ENCODE measurements at places on chromosomes 5 and 9.

DNA sequence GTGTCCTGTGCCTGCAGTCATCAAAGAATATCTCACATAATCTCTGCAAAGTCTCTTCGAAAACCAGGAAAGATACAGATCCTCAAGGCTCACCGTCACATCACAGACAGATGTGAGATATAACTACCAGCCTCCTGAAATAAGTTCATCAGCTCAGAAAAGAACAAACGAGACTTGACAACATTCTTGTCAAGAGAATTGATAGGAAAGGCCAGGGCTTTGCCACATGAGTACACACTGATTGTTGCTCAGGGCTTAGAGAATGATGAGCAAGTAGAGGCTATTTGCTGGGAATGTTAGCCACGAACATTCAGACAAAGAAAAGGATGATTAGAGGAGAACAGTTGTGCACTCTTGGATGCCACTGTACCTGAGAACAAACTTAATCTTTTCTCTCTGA is 535.1 kb downstream of the ELAVL2 start:
- no peak for DNase-seq

- no peak for DNase-seq
These were observed 1471.7 kb upstream of the C9orf72 start for GRCh38 chr9:29044959-29045358.

GRCh38 chr5:75367401-75367800 is 30.4 kb downstream of the HMGCR start:
- no peak for DNase-seq

- no peak for DNase-seq
These were observed 1.7 kb downstream of the GRIN3A start for GRCh38 chr9:101736717-101737116.

GRCh38 chr5:84017523-84018172 is 297.0 kb upstream of the HAPLN1 start:
- DNase-seq = no peak

- DNase-seq = no peak
These were observed 48.2 kb downstream of the FAM240B start for GRCh38 chr9:38671748-38672147.

DNA sequence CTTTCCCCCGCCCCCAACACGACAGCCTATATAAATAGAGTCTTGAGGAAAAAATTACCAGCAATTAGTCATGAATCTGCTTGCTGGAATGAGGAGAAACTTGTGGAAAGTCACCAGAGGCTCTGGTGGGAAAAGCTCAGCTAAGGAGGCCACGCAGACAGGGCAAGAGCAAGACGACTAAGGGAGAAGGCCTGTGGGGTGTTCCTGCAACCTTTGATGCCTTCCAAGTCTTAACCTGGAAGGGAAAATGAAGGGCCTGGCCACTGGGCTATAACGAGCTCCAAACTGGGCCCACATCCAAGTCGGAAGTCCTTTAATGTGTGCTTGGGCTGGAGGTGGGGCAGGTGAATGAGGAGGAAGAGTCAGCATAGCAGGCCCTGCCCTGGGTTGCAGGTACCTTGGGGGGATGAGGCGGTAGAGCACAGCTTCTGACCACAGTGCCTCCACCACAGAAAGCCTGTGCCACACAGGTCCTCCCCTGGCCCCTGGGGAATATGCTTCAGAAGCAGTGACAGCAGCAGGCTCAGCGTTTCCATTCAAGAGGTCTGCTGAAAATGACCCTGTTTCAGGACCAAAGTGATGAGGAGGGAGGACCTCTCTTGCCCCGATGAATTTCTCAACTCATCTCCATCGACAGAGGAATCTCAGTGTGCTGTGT is 92.8 kb upstream of the LRRTM2 start:
- no peak for DNase-seq

DNA sequence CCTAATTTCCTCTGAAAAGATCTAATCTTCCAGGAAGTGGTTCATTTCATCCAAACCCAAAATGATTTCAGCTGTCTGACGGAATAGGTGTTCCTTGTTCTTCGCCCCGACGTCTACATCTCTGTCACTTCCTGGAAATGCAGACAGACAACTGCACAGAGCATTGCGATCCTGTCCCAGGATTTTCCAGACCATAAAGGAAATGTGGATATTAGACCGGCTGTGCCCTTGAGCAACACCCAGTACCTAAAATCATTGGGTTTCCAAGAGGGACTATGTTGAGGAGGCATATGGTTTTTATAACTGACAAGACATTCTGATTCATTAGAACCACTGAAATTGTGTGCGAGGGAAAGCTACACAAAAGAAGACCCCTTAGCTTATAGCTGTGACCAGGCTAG is 74.2 kb downstream of the MSX2 start:
- no peak for DNase-seq

DNA sequence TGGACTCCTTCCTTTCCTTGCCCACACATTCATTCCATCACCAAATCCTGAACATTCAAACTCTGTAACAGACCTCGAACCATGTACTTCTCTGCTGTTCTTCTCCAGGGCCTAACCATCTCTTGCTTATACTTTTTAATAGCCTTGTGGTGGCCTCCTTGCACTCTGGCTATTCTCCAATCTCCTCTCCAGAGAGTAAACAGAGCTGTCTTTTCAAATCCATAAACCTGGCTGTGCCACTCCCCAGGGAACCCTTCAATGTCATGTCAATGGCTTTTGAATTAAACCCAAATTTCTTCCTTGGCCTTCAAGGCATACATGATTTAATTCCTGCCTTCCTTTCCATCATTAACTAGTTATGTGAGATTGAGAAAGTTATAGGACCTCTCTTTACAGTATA is 277.6 kb upstream of the EFNA5 start:
- no peak for DNase-seq

GRCh38 chr5:172868924-172869591 is 35.0 kb downstream of the ERGIC1 start:
- DNase-seq = peak; percentile 79

DNA sequence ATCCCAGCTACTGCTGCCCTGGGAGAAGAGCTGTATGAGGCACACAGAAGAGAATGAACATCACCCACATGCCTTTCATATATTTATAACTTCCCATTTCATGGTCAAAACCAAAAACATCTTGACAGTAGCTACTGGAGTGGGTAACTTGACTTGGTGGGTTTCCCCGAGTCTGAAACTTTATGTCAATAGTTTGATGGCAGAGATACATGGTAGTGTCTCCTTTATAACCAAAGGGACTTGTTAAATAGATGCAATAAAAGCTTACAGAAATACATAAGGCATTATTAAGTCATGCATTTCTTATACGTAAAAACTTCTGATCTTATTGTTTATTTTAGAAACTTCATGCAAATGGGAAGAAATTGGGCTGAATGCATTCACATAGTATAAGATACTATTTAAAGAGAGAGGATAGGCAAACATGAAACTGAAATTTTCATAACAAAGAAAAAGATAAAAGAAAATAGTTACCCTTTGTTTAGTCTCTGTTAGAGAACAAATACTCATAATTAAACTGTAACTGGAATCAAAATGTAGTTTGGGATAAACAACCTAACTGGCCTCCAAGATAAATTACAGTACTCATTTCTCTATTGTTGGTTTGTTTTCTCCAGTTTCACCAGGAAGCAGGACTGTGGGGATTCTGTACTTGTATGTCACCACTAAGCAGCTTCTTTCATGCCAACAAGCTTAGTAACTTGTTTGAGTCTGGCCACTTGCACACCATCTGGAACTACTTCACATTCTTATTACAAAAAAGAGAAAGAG is 459.3 kb upstream of the MEF2C start:
- DNase-seq = no peak

DNA sequence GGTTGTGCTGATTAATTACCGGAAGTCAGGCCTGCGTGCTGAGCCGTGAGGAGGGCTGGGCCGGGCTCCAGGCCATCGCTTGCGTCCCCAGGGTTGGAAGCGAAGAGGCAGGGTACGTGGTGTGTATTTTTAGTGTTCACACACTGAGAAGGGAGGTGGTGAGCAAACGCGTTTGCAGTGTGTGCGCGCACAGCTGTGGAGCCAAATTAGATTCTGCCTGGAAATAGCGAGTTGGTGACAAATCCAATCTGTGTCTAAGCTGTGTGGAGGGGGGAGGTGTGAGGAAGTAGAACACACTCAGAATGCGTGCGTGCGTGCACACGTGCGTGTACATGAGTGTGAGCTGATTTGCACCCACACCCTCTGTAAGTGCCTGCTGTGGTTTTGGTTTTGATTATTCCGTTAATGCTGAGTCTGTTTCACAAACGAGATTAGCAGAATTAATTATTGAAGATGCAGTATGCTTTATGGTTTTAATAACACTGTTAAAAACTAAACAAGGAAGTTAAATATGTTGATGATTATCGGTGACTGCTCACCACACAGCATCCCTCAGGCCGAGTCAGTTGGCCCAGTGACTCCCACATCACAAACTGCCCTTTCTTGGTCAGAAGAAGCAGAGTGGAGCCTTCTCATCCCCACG is 111.8 kb upstream of the FCN2 start:
- DNase-seq = no peak

GRCh38 chr9:131036071-131036470 is 27.1 kb downstream of the LAMC3 start:
- DNase-seq = no peak

GRCh38 chr5:151703227-151703626 is 16.5 kb upstream of the SPARC start:
- DNase-seq = no peak

- DNase-seq = no peak
These were observed 86.5 kb upstream of the TLE4 start for GRCh38 chr9:79485258-79485657.

DNA sequence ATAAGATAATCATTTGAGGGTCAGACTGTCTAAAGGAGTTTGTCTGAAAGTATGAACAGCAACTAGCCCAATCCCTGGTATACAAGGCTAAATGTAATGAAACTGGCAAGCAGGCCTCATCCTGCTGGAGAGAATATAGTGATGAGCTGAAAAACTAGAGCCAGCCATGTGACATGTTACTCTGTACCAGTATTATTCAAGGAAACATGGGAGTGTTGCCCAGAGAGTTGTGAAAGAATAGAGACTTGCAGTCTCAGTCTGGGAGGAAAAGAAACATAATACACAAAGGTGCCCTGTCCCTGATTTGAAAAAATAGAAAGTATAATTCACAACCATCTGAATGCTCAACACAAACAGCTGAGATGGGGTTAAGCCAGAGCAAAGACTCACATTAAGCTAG is 37.9 kb upstream of the HTR1A start:
- DNase-seq = no peak

- DNase-seq = peak; percentile 97
These were observed 50.4 kb downstream of the USP20 start for GRCh38 chr9:129885670-129886106.

DNA sequence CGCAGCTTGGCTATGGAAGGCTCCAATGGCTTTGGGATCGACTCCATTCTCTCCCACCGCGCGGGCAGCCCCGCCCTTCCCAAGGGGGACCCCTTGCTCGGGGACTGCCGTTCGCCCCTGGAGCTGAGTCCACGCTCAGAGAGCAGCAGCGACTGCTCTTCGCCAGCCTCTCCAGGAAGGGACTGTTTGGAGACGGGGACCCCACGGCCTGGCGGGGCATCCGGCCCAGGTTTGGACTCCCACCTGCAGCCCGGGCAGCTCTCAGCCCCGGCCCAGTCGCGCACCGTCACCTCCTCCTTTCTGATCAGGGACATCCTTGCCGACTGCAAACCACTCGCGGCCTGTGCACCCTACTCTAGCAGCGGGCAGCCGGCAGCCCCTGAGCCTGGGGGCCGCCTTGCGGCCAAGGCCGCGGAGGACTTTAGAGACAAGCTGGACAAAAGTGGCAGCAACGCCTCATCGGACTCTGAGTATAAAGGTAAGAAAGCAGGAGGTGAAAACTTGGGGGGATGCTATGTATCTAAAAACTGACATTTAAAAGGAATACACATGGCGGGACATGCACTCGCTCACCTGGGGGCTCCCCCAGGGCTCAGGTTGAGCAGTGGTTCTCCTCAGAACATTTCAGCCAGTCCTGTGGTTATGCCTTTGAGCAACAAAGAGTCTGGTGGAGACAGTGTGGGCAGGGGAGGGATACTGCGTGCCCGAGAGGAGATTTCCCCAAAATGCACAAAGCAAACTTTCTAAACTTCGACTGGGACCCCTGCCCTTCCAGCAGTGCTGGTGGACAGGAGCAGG is 579 bp downstream of the BARHL1 start:
- no peak for DNase-seq

DNA sequence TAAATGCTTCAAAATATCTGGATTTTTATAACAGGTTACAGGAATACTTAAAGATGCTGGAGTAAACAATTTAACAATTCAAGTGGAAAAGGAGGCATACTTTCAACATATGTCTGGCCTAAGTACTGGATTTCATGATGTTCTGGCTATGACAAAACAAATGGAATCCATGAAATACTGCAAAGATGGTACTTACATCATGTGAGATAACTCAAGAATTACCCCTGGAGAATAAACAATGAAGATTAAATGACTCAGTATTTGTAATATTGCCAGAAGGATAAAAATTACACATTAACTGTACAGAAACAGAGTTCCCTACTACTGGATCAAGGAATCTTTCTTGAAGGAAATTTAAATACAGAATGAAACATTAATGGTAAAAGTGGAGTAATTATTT is 35.6 kb downstream of the SLC30A5 start:
- no peak for DNase-seq

DNA sequence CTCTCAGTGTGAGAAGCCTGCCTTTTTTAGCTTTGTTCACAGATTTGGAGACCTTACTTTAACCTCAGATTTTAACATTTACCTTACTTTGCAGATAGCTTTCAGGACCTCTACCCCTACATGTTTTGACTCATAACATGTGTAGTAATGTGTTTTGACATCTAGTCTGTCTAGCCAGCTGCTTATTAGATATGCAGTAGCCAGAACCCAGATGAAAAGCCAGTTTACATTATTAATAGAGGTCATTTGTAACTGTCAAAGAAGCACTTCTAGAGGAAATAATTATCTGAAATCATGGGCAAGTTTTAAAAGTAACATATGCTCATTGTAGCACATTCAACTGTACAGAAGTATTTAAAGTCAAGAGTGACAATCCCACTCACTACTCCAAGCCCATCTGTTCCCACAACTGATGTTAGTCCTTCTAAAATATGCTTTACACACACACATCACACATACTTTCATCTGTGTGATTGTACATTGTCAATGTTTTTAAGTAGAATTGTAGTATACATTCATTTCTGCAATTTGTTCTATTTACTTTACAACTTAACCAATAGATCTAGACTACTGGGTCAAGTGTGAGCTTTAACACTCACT is 71.8 kb upstream of the NIPAL4 start:
- no peak for DNase-seq

- no peak for DNase-seq
These were observed 11.9 kb upstream of the FER start for GRCh38 chr5:108735790-108736189.

- DNase-seq = no peak
These were observed 69.4 kb upstream of the FBXL17 start for GRCh38 chr5:108451269-108451668.

DNA sequence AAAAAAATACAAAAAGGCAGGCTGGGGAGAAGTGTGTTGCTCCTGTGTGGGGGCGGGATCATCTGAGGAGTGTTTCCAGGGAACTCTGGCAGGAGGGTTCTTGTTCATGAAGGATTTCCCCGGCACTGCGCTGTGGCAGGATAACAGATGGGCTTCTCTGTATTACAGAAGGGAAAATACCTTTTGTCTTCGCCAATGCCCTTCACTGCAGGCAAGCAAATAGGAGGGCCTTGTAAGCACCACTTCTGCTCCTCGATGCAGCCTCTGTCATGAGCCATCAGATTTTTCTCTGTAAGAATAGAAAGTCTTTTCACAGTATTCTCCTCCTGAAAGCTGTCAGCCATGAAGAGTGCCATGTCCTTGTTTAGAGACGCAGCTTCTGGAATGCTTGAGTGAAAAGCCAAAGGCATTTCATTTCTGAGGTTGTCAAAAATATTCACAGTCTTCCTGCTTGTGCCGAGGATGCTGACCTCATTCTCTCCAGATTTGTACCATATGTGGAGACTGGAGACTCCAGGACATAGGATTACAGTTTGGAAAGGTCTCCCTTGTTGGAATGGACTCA is 294.0 kb downstream of the YTHDC2 start:
- DNase-seq = no peak

Data from suppressor macrophage (primary cell).